ENCODE measurements at places on chromosomes 13 and 19. TPM values are rescaled to one million over a fixed set of nuclear protein-coding genes. Genes with fewer than 3 reads are reported as not detected.

DNA sequence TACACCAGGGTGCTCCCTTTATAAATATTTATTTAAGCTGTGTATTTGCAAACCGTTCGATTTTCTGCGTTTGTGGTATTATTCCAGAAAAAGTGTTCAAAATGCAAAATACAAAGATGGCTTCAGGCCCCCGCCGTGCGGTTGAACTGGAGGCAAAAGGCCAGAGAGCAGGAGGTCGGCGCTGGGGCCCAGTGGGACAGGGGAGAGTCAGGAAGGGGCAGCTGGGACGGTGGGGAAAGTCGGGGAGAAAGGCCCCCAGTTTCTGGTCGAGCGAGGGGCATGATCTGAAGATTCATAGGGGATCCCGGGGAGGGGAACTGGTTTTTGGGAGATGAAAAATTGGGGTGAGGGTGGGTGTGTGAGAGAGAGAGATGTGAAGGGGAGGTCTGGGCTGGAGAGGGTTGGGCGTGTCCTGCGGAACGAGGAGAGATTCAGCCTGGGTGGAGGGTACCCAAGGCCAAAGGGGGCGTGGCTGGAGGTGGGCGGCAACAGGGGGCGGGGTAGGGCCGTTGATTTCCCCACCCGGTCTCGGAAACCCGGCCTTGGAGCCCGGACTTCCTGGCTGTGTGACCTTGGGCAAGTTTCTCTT is 678 bp downstream of the ISOC2 start:
- H3K36me3 ChIP-seq: no peaks in the 10 kb centered on the region
- peak; percentile 86 for DNase-seq
- H3K27me3 ChIP-seq: no peaks in the 10 kb centered on the region
- peaks cover 29% of the 10 kb centered on the region for H3K4me1 ChIP-seq
- H3K27ac ChIP-seq: peak overlapping the region; percentile 93
- H3K4me3 ChIP-seq: peak overlapping the region; percentile 81

GRCh38 chr13:96730676-96731075 is 263.6 kb downstream of the OXGR1 start:
- no peaks in the 10 kb centered on the region for H3K27me3 ChIP-seq
- no peaks in the 10 kb centered on the region for H3K36me3 ChIP-seq
- H3K4me1 ChIP-seq: no peaks in the 10 kb centered on the region
- H3K27ac ChIP-seq: no peak overlapping the region

- H3K27ac ChIP-seq: peak overlapping the region; percentile 100
- H3K4me3 ChIP-seq: peak overlapping the region; percentile 71
- DNase-seq: no peak
- peaks cover 48% of the 10 kb centered on the region for H3K4me1 ChIP-seq
- no peaks in the 10 kb centered on the region for H3K27me3 ChIP-seq
Measured at GRCh38 chr19:14119644-14120496, 2.3 kb upstream of the PRKACA start.

The LGALS14 gene
- not detected for total RNA-seq

DNA sequence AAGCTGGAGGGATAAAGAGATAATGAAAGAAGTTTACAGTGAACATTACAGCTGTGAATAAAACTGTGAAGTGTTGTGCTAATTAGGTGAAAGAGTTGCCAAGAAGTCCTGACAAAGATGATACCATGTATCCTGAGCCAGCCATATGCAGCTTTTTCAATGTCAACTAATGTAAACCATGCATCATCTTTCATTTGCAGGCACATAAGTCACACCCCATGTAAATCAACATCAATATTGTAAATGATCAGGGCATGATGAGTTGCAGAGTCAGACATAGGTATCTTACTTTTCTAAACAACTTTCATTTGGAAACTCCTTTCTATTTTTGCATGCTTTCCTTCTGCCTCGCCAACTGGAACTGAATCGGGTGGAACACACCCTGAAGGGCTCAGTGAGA is 569.1 kb downstream of the TBC1D4 start:
- no peaks in the 10 kb centered on the region for H3K36me3 ChIP-seq
- DNase-seq: no peak
- no peak overlapping the region for H3K4me3 ChIP-seq

The IGSF23 gene
- not detected for total RNA-seq

GRCh38 chr19:32336259-32337083 is 8.9 kb upstream of the ZNF507 start:
- peak overlapping the region; percentile 54 for H3K27ac ChIP-seq
- DNase-seq: peak; percentile 34
- H3K27me3 ChIP-seq: peaks cover 15% of the 10 kb centered on the region
- H3K4me1 ChIP-seq: peaks cover 7% of the 10 kb centered on the region
- H3K36me3 ChIP-seq: no peaks in the 10 kb centered on the region

The CEACAM19 gene
- 2.2 TPM for total RNA-seq

GRCh38 chr13:47337781-47338507 is 441.1 kb upstream of the HTR2A start:
- no peaks in the 10 kb centered on the region for H3K4me1 ChIP-seq
- H3K4me3 ChIP-seq: no peak overlapping the region
- DNase-seq: no peak
- no peak overlapping the region for H3K27ac ChIP-seq
- H3K27me3 ChIP-seq: no peaks in the 10 kb centered on the region

- H3K4me1 ChIP-seq: peaks cover 64% of the 10 kb centered on the region
- H3K4me3 ChIP-seq: peak overlapping the region; percentile 46
Measured at GRCh38 chr19:49145573-49146407, 9.4 kb downstream of the HRC start.

The MTMR6 gene
- 17.4 TPM for total RNA-seq

DNA sequence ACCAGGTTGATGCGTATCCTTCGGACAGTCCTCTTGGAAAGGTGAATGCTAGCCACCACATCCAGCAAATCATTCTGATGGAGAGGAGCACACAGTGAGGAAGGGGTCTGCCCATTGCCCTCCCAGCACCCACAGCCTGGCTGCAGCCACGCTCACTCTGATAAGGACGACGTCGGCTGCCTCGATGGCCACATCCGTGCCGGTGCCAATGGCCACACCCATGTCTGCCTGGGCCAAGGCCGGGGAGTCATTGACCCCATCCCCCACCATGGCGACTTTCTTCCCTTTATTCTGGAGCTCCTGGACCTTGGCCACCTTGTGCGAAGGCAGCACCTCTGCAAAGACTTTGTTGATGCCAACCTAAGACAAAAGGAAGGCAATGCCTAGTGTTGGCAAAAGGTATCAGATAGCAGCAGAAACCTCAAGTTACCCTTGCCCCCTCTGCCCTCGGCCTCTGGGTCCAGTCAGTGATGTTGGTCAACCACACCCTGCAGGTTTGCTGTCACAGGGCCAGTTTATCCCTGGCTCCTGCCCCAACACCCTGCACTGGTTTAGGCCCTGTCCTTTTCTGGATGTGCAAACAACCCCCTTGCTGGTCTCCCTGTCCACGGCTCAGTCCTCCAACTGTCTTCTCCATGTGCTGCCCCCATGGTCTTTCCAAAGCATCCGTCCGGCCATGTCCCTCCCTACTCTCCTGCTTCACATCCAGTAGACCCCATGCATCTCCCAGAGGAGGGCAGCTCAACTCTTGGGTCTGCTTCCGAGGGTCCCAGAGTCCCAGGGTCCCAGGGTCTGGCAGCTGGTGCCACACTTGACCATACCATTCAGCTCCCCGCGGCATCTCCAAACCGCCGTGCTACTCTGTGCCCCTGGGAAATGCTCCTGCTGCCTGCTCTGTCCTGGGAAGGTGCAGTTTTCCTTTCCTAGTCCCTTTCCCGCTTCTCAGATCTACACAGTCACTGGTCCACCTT is 73.6 kb downstream of the ATP7B start:
- DNase-seq: no peak
- no peak overlapping the region for H3K4me3 ChIP-seq
- no peaks in the 10 kb centered on the region for H3K4me1 ChIP-seq
- no peaks in the 10 kb centered on the region for H3K27me3 ChIP-seq
- no peak overlapping the region for H3K27ac ChIP-seq

GRCh38 chr19:23762884-23763711 is 4.4 kb upstream of the ZNF681 start:
- H3K4me3 ChIP-seq: peak overlapping the region; percentile 93
- DNase-seq: peak; percentile 87
- H3K36me3 ChIP-seq: no peaks in the 10 kb centered on the region
- H3K4me1 ChIP-seq: peaks cover 33% of the 10 kb centered on the region

- DNase-seq: peak; percentile 75
- H3K4me1 ChIP-seq: peaks cover 41% of the 10 kb centered on the region
- no peaks in the 10 kb centered on the region for H3K27me3 ChIP-seq
- H3K27ac ChIP-seq: peak overlapping the region; percentile 84
Measured at GRCh38 chr19:872266-872951, 12.9 kb downstream of the CFD start.

- H3K27ac ChIP-seq: no peak overlapping the region
- no peak for DNase-seq
- no peak overlapping the region for H3K4me3 ChIP-seq
- no peaks in the 10 kb centered on the region for H3K4me1 ChIP-seq
- H3K27me3 ChIP-seq: peaks cover 90% of the 10 kb centered on the region
- no peaks in the 10 kb centered on the region for H3K36me3 ChIP-seq
Measured at GRCh38 chr19:50912727-50913716, 1.8 kb upstream of the KLK4 start.

The SIGLEC12 gene
- 0.11 TPM for total RNA-seq

The WDR87 gene
- total RNA-seq: not detected

GRCh38 chr19:18156841-18157464 is 4.0 kb downstream of the PIK3R2 start:
- H3K27ac ChIP-seq: peak overlapping the region; percentile 88
- peak overlapping the region; percentile 7 for H3K4me3 ChIP-seq
- peak; percentile 86 for DNase-seq
- H3K27me3 ChIP-seq: no peaks in the 10 kb centered on the region
- peaks cover 74% of the 10 kb centered on the region for H3K4me1 ChIP-seq

The YJEFN3 gene
- total RNA-seq: 7.8 TPM

GRCh38 chr13:30486230-30487074 is 20.7 kb upstream of the HMGB1 start:
- H3K27ac ChIP-seq: no peak overlapping the region
- no peaks in the 10 kb centered on the region for H3K36me3 ChIP-seq
- H3K4me1 ChIP-seq: peaks cover 12% of the 10 kb centered on the region

GRCh38 chr13:112447306-112447705 is 71.2 kb downstream of the SPACA7 start:
- no peak overlapping the region for H3K4me3 ChIP-seq
- no peak overlapping the region for H3K27ac ChIP-seq
- no peak for DNase-seq
- peaks cover 86% of the 10 kb centered on the region for H3K27me3 ChIP-seq
- peaks cover 5% of the 10 kb centered on the region for H3K4me1 ChIP-seq

DNA sequence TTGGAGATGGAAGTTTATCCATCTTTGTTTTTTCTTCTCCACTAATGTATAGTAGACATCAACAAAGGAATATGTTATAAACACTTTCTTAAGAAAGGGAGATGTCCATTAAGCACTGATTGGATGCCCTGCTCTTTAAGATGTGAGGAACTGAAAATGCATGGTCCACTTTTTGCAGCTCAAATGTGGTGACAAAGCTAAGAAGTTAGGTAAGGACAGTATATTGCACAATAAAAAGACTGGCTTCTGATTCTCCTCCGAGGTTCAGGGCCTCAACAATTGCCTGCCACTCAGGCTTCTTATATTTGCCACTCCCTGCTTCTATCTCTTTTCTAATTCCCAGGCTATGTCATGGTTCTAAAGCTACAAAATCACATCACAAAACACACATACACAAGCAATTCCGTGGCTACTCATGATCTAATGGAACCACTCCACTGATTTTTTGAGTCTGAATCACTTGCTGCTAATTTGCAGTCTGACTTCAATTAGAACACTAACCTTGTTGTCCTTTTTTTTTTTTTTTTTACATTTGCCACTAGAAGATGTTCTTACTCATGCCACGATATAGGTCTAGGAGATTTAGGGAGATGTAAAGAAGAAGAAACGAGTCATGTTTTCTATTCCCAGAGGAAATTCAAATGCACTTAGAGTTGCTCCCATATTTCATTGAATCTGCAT is 29.6 kb upstream of the TNFSF11 start:
- no peak overlapping the region for H3K4me3 ChIP-seq

The CACNA1A gene
- 0.44 TPM for total RNA-seq

DNA sequence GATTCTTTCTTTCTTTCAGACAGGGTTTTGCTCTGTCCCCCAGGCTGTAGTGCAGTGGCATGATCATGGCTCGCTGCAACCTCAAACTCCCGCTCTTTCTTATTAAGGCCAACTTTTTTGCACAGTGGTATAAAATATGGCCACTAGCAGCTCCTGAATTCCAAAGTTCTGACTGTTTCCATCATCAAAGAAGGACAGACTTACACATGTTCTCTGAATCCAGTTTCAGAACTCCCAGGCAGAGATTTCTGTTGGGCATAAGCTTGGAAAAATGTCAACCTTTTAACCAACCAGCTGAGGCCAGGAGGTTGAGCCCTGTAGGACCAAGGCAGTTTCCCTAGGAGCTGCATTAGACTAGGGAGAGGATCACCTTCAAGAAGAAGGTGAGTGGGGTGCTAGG is 184.1 kb downstream of the HS6ST3 start:
- DNase-seq: no peak
- H3K36me3 ChIP-seq: no peaks in the 10 kb centered on the region

- peaks cover 5% of the 10 kb centered on the region for H3K27me3 ChIP-seq
- no peaks in the 10 kb centered on the region for H3K4me1 ChIP-seq
- DNase-seq: no peak
- no peaks in the 10 kb centered on the region for H3K36me3 ChIP-seq
- no peak overlapping the region for H3K4me3 ChIP-seq
- H3K27ac ChIP-seq: no peak overlapping the region
Measured at GRCh38 chr13:91078093-91078679, 269.3 kb upstream of the MIR17HG start.

DNA sequence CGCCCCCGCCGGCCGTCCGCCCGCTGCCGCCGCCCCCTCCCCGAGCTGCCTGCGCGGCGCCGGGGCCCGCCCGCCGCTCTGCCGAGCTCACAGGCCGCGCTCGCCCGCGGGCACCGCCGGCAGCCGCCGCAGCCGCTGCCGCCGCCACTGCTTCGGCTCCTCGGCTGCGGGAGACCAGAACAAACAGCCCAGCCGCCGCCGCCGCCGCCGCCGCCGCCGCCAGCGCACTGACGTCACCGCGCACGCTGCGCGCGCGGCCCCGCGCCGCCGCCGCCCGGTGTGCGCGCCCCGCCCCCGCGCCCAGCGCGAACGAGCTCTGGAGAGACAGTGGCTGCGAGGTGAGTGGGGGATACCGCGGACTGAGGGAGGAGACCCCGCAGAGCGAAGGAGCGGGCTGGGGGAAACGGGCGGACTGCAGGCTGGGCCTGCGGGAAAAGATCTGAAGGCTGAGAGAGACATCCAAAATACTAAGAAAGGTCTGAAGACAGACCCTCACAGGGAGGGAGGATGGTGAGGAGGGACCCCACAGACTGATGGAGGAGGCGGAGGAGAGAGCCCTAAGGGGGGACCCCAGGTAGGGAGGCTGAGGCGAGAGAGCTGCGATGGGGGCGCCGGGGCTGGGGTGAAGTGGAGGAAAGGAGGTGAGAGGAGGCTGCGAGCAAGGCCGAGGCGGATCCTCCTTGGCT is at the start of gene BRD4:
Gene BRD4, minus strand, starts transcription at position 229 of the 686 bp plus-strand sequence. CDS start 59,440 bp downstream, outside the sequence.
- peak within 1 kb of the TSS; percentile 96 for H3K27ac ChIP-seq
- H3K4me1 ChIP-seq: peaks cover 82% of the 10 kb centered on the region
- H3K4me3 ChIP-seq: peak within 1 kb of the TSS; percentile 78
- DNase-seq: peak; percentile 77
- H3K36me3 ChIP-seq: no peaks in the 10 kb centered on the region

DNA sequence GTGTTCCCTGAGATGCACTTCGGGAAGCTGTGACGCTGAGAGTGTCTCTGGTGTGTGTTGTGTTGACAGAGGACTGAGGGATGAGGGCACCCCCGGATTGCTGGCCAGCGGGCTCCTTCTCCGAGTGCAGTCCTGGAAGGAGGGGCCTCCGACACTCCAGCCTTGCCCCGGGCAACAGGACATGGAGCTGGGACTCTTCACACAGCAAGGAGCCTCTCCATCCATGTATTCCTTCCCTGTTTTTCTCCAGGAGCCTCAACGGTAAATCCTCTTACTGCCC is 61.3 kb downstream of the SOX1 start:
- H3K4me1 ChIP-seq: no peaks in the 10 kb centered on the region
- peaks cover 99% of the 10 kb centered on the region for H3K27me3 ChIP-seq
- no peaks in the 10 kb centered on the region for H3K36me3 ChIP-seq
